NCI-H2029 treated with DMSO at 0.1 percent for 48 hours (cell line): ENCODE measurements at places on chromosomes 1 and 21.

GRCh38 chr1:81225789-81226602 is 574.7 kb upstream of the ADGRL2 start:
- DNase-seq, result no peak

DNA sequence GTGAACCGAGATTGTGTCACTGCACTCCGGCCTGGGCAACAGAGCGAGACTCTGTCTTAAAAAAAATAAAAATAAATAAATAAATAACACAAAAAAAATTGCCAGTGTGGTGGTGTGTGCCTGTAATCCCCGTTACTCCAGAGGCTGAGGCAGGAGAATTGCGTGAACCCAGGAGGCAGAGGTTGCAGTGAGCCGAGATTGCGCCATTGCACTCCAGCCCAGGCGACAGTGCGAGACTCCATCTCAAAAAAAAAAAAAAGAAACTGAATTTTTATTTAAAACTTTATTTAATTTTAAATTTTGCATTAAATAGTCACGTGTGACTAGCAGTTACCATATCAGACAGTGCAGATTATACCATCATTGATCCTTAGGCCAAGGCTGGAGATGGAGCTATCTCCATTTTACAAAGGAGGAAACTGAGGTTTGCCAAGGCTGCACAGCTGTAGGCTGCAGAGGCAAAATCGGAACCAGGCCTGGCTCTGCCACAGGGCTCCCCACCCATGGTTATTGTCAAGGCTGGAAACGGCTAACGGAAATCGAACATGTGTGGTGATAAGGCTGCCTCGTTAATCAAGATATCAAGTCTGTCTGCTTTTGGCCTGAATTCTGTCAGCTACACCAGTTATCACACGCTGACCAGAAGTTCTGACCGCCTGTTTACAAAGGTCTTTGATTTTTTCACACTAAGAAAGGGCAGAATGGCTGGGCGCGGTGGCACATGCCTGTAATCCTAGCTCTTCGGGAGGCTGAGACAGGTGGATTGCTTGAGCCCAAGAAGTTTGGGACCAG is 20.5 kb downstream of the HSPG2 start:
- DNase-seq, result no peak

DNA sequence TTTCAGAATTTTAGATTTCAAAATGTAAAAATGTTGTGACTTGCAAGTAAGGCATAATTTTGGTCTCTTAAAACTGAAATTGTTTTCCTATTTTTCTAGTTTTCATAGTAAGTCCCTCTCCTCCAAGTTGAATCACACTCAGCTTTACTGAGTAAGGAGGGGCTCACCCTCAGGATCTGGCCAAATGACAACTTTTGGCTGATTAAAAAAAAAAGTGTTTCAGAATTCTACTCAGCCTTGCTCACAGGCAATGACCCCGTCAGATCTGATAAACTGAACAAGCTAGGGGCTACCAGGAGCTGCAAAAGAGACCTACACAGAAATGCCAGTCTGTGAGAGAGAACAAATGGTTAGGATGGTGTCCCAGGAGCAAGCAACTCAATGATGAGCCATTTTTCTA is 159.8 kb downstream of the PBX1 start:
- DNase-seq, result no peak

DNA sequence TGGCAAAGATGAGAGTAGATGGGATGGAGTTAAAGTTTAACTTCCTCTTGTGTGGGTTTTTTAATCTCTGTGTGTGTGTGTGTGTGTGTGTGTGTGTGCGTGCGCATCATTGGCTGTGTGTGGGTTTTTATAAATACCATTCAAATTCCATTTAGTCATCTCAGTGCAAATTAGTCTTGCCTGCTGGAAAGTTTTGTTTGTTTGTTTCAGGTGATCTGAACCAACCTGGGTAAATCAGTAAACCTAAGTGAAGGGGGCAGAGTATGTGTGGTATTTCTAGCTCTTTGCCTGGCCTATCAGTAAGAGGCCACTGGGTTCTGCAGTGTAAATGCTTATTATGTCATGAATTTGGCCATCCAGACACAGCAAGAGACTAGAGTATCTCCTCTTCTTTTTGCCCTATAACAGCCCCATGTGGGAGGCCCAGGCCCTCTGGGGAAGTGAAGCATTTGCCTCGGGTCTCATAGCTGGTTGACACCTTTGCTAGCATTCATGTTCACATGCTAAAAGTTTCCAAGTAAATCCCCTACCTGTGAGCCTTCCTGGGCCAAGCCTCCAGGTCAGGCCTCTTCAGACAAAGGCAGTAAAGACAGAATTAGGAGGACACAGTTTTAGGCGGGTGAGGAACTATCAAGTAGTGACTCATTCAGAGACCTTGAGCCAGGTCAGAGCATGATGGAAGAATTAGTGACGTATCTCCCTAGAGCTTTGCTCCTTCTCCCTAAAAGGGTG is 14.7 kb downstream of the INTS3 start:
- DNase-seq, result no peak

- DNase-seq, result no peak
Observed at GRCh38 chr1:224528900-224529299, 87.2 kb upstream of the CNIH3 start.

DNA sequence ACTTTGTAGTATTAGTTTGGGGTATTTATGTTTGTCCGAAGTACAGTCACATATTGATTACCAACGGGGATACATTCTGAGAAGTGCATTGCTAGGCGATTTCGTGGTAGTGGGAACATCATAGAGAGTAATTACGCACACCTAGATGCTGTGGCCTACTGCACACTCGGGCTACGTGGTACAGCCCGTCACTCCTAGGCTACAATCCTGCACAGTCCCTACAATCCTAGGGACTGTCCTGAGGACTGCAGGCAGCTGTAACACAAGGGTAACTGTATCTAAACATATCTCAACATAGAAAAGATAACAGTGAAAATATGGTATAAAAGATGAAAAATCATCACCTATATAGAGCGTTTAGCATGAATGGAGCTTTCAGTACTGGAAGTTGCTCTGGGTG is 18.6 kb downstream of the EXOC8 start:
- no peak for DNase-seq
